ENCODE measurements at places on chromosomes 4 and X. TPM values are rescaled to one million over a fixed set of nuclear protein-coding genes. Genes with fewer than 3 reads are reported as not detected.

The ITM2A gene
- not detected for total RNA-seq

GRCh38 chr4:124943145-124943889 is 230.8 kb upstream of the ANKRD50 start:
- peak; percentile 43 for DNase-seq

DNA sequence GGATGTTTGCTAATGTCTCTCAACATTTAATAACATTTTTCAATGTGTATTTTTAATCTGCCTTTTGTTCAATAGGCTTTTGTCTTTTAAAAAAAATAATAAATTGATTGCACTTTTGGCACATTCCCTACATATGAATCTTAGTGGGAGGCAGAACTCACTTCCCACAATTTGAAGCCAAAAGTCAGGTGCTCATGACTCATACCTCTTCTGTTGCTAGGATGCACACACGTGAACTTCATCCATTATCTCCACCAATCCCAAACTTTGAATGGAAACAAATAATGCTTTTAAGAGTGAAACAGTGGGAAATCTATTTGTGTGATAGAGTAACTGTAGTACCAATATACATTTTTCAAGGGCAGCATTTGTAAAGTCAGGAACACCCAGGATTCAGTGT is 260.5 kb downstream of the IQCM start:
- peak; percentile 5 for DNase-seq

- DNase-seq, result no peak
Measured at GRCh38 chr4:10743357-10743756, 58.8 kb upstream of the CLNK start.

- DNase-seq, result peak; percentile 4
Measured at GRCh38 chrX:119093991-119094735, 21.4 kb downstream of the CT47C1 start.

GRCh38 chrX:155876704-155877103 is 4.4 kb upstream of the VAMP7 start:
- DNase-seq, result no peak

DNA sequence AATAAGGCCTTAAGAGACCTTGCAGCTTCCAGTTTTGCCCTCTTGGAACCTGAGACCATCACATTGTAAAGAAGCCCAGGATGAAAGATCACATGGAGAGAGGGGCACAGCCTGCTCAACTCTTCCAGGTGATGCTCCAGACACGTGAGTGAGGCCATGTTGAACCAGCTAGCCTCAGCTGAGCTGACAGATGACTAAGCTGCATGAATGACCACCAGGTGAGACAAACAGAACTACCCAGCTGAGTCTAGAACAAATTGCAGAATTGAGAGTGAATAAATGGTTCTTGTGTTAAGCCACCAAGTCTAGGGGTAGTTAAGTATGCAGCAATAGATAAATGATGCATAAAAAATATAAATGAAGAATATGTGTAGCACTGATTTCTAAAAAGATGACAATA is 16.8 kb upstream of the GPR82 start:
- no peak for DNase-seq

Data from H4 (cell line).